Foreskin keratinocyte (primary cell): ENCODE measurements at places on chromosomes 7 and 10. TPM values are rescaled to one million over a fixed set of nuclear protein-coding genes. Genes with fewer than 3 reads are reported as not detected.

Gene TMEM184A
- 1.1 and 1.4 TPM in 2 replicates for total RNA-seq

Gene RADIL
- total RNA-seq: 0.04 and 0.07 TPM in 2 replicates

Gene NPC1L1
- total RNA-seq: not detected in 2 replicates

Gene DPP6
- not detected in 2 replicates for total RNA-seq

Gene TMEM130
- not detected in 2 replicates for total RNA-seq

Gene KCND2
- not detected in 2 replicates for total RNA-seq

Gene NUTM2E
- 0.20 and 0.28 TPM in 2 replicates for total RNA-seq

Gene CALML5
- 2.4 and 65.7 TPM in 2 replicates for total RNA-seq

Gene CNTNAP2
- total RNA-seq: 0.11 and 0.17 TPM in 2 replicates

Gene BTAF1
- total RNA-seq: 23.7 and 24.1 TPM in 2 replicates

Gene EPHB4
- total RNA-seq: 94.3 and 98.0 TPM in 2 replicates

Gene IRF5
- 0.81 and 1.1 TPM in 2 replicates for total RNA-seq

Gene OR2A5
- total RNA-seq: not detected in 2 replicates

Gene LRRC4
- total RNA-seq: 0.07 and 0.35 TPM in 2 replicates

Gene NET1
- total RNA-seq: 164 and 203 TPM in 2 replicates

Gene PRKG1
- total RNA-seq: 0.95 TPM in 2 replicates
